Activated naive CD8-positive, alpha-beta T cell treated with anti-CD3 and anti-CD28 coated beads, Interleukin-2, amount 50 U/mL, for 16 hours (primary cell): ENCODE measurements at places on chromosomes 3 and 15.
A peak's percentile ranks its signal among the peaks of the same experiment; 100 is the strongest.

GRCh38 chr3:76300746-76301145, 515.4 kb upstream of the ZNF717 start:
- no peak for DNase-seq

GRCh38 chr15:40857601-40858341, 13.9 kb downstream of the SPINT1 start:
- peak; percentile 69 for DNase-seq

- DNase-seq: no peak
Observed at GRCh38 chr3:100158918-100159330, 44.6 kb upstream of the FILIP1L start.

- no peak for DNase-seq
Observed at GRCh38 chr3:65153850-65154512, 466.2 kb upstream of the ADAMTS9 start.
